ENCODE measurements at places on chromosomes 4 and X.
A peak's percentile ranks its signal among the peaks of the same experiment; 100 is the strongest.

- DNase-seq = peak; percentile 39
These were observed 4.8 kb downstream of the ACOX3 start for GRCh38 chr4:8435656-8436121.

- DNase-seq = no peak
These were observed 1.4 kb downstream of the LSM6 start for GRCh38 chr4:146176891-146177290.

- no peak for DNase-seq
These were observed at the start of gene PHEX for GRCh38 chrX:22032084-22032483. Gene PHEX (plus strand): TSS chrX:22032325. CDS start chrX:22033006, 681 bp downstream.

GRCh38 chr4:25972984-25973745 is 59.1 kb downstream of the SMIM20 start:
- DNase-seq = no peak

DNA sequence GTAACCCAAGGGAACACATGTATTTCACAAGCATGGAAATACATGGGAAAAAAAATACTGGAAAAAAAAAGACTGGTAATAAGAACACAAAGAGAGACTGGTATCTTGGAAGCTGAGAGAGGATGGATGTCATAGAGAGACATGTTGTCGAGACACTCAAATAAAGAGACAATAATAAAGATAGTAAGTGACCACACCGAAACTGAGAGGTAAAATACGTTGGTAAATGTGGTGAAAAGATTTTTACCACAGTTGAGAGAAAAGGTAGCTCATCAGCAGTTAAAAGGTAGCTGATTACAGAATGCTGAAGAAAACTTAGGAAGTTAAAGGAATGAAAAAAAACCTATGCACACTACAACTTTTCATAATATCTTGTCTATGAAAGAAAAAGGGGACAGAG is 81.1 kb downstream of the ARAP2 start:
- no peak for DNase-seq

GRCh38 chr4:168485156-168485910 is 5.0 kb upstream of the DDX60L start:
- no peak for DNase-seq

- no peak for DNase-seq
These were observed 4.4 kb upstream of the FBXW7 start for GRCh38 chr4:152540293-152540674.

- no peak for DNase-seq
These were observed 776 bp downstream of the CEP44 start for GRCh38 chr4:174284487-174284886.

- no peak for DNase-seq
These were observed 14.9 kb downstream of the SNX12 start for GRCh38 chrX:71053217-71053621.

GRCh38 chr4:94558392-94558904 is 106.7 kb downstream of the PDLIM5 start:
- no peak for DNase-seq

GRCh38 chr4:112978691-112979472 is 70.6 kb upstream of the ANK2 start:
- no peak for DNase-seq

GRCh38 chr4:6658209-6658595 is 17.7 kb downstream of the MRFAP1 start:
- DNase-seq = no peak

GRCh38 chr4:182324282-182324681 is 81.1 kb downstream of the TENM3 start:
- no peak for DNase-seq

DNA sequence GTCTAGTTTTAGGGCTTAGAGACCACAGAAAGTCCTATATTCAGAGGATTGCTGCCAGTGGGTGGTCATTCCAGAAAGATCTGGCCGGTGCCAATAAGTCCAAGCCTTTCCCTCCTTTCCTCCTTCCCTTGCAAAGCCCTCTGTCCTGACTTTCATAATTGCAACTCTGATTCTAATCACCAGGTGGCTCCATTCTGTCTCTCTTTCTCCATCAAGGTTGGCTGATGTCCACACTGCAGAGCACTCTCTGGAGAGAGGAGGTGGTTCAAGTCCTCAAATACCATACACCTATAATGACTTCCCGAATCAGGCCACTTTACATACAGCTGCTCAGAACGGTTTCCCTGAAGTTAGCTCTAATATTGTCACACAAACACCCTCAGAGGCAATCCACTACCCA is 22.4 kb upstream of the ARMCX4 start:
- no peak for DNase-seq

GRCh38 chrX:113982766-113983165 is 601.1 kb upstream of the HTR2C start:
- no peak for DNase-seq

DNA sequence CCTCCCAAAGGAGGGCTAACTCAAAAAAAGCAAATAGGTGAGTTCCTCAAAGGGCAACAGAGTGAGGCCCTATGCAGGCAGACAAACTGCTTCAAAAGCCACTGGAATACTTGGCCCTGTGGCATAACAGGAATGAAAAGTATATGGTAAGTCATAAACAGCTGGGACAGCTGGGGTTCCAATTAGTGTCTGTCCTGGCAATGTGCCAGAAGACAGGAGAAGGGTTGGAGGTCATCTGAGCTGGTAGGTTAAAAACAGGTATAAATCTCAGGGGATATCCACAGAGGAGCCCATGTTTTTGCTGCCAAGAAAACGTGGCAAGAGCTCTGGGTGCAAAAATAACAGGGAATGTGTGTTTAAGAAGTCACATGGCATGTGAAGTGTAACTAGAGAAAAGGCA is 111.6 kb downstream of the APOOL start:
- no peak for DNase-seq

DNA sequence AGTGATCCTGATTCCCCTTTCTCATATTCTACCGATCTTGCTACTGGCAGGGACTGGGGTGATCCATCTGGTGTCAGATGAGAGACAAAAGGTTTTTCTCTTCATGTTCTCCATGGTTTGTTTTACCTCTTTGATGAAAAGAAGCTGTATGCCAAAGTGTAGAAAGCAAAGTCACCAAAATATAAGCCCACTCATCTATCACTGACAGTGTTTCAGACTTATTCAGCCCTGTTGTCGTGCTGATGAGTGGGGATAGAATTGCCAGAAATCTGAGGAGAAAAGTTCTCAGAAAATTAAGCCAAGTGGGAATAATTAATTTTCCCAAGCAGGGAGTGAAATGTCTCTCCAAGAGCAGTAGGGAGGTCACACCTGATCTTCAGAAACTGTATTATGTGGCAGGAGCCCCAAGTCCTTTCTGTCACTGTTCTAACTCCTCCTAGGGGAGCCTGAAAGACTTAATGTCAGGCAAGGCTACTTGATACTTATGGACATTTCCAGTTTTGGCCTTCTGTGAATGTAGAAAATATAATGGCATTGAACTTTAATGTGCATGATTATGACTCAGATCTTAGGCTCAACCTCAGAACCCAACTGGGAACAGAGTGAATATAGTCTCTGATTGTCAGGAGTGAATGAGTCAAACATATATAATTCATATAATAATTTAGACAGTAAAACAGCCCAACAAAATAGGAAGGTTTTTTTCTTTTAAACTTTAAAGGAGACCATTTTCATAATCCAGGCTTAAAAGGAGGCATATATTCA is 298.1 kb downstream of the ANKRD50 start:
- no peak for DNase-seq

GRCh38 chrX:40471965-40472648 is 108.7 kb upstream of the ATP6AP2 start:
- no peak for DNase-seq

GRCh38 chr4:61462451-61463326 is 262.6 kb downstream of the ADGRL3 start:
- no peak for DNase-seq

DNA sequence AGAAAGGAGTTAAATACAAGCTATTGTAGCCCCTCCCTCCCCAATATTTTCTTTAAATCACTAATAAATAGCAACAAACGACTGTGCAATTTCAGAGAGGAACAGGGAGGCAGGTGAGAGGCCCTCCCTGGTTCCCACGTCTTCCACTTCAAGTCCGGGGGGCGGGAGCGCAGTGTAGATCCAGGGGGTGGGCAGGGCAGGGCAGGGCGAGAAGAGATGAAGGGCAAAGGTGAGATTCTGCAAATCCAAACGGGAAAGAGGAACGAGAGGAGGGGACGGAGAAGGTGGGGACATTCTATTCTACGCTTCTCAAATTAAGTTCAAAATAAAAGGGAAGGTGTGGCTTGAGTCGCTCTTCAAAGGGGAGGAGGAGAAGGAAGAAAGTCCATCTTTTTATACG is 6.8 kb downstream of the NKX6-1 start:
- DNase-seq = no peak

- no peak for DNase-seq
These were observed 21.2 kb upstream of the CYP4V2 start for GRCh38 chr4:186169945-186170802.

DNA sequence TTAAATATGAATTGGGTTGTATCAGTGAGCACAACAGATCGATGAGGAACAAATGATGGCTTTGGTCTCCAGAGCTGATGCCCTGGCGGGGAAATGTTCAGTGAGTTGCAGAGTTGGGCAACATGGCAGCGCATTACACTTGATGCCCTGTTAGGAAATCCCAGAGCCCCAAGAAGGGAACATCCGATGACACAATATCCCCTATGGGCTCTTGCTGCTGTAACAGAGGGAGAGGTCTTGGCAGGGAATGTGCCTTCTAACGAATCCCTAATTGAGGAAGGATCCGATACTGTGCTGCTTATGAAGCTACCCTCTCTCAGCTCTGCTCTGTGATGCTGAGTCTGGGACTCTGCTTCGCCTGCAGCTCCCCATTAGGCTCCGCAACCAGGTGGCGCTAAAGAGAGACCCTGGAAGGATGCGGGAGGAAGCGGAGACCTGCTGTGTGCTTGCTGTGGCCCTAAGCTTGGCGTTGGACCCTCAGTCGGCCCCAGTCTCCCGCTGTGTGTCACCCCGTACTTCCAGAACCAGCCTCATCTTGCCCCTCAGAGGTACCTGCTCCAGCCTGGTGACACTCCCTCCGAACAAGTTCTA is 38.9 kb downstream of the PDHA1 start:
- DNase-seq = no peak

DNA sequence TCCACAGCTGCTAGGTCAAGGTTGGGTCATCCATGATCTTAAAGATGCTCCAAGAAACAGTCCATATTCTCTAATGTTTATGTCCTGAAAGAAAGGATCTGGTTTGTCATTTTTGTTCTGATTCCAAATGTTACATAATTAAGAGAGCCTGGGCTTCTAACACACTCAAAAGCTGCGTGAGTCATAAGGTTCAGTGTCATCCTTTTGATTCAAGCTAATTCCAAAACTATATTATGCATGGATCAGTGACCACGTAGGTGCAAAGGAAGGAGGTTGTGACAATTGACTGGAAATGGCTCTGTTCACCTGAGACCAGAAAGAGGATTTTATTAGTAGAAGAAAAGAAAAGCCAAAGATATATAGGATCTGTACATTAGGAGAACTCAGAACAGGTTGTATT is 268.7 kb upstream of the GK2 start:
- no peak for DNase-seq

DNA sequence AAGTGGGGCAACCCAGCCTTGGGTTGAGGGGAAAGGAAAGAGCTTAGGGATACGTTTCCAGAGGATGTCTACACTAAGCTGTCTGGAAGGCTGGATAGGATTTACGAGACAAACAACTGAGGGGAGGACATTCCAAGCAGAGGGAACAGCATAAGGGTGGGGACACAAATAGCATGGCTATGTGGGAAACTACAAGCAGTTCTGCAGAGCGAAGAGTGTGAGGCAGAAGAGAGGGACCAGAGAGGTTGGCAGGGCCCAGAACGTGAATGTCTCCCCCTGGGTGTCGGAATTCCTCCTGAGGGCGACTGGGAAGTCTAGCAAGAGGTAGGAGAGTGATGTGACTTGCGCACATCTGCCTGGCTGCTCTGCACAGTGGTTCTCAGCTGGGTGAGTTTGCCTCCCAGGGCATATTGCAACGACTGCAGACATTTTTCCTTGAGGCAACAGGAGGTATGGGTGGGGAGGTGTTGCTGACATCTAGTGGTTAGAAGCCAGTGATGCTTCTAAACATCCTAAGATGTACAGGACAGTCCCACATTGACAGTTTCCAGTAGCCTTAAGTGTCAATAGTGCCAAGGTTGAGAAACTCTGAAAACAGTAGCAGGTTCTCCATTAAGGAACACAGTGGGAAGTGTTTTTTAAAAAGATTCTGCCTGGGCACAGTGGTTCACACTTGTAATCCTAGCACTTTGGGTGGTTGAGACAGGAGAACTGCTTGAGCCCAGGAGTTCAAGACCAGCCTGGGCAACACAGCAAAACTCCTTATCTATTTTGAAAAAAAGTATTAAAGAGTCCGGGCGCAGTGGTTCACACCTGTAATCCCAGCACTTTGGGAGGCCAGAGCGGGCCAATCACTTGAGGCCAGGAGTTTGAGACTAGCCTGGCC is 9.2 kb downstream of the NDUFA1 start:
- no peak for DNase-seq

- DNase-seq = no peak
These were observed 17.7 kb downstream of the CD99L2 start for GRCh38 chrX:150880808-150881165.

- no peak for DNase-seq
These were observed 92.3 kb downstream of the KLHL8 start for GRCh38 chr4:87128006-87128705.

GRCh38 chr4:87196927-87197326 is 23.5 kb downstream of the KLHL8 start:
- DNase-seq = no peak

DNA sequence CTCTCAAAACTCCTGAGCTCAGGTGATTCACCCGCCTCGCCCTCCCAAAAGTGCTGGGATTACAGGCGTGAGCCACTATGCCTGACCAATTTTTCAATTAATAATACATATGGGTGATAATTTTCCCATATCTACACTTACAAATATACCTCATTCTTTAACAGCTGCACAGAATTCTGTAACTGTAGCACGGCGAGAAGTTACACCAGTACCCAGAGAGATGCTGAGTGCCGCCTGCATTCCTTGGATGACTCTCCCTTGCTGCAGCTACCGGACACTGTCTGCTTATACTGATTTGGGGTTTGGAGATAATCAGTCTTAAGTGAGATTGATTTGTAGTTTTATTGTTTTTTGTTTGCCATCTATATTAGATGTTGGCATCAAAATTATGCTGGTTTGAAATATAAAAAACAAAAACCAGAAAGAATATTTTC is 5.8 kb downstream of the TIFA start:
- no peak for DNase-seq

DNA sequence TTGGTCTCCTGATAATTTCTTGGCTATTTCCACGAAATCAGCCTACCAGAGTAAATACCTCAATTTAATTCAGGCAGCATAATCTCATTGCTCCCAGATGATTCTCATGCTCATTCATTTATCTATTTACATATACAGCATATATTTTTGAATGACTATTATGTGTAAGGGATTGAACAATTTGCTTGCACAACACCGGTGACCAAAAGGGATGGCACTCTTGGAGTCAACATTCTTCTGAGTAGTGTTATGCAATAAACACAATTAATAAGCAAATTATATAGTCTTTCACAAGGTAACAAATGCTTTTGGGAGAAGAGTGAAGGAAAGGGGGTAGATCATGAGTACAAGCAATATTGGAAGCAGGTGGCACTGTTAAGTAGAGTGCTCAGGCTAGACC is 1015.3 kb downstream of the ARAP2 start:
- DNase-seq = no peak

- DNase-seq = no peak
These were observed 58.3 kb upstream of the SMARCA5 start for GRCh38 chr4:143455211-143455610.

All from GM12892 (cell line).